ENCODE measurements at places on chromosomes 3 and 15.

DNA sequence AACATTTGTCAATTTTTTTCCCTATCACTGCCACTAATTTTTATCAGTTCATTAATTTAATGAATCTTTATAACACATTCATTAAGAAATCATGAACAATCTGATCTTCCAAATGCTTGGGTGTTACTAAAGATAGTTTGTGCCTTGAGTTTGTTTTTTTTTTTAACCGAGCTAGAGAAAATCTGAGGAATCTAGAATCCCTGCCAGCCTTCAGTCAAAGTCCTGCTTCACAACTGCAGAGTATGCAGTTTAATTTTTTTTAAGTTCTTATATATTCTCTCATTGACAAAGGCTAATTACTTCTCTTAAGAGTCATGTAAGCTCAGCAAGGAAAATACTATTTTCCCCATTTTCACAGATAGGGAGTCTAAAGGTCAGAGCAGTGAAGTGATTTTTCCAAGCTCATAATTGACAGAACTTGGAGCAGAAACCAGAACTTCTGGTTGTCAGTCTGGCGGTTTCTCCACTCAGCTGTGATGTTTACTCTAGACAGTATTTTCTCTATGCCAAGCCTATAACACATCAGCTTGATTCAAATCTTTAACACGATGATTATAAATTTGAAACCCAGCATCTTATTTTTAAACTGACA is 55.7 kb downstream of the TNIK start:
- no peak for DNase-seq

GRCh38 chr15:90016721-90017120 is 15.6 kb downstream of the ZNF710 start:
- DNase-seq: no peak

- DNase-seq: no peak
These were observed 39.0 kb downstream of the IL5RA start for GRCh38 chr3:3071136-3071535.

DNA sequence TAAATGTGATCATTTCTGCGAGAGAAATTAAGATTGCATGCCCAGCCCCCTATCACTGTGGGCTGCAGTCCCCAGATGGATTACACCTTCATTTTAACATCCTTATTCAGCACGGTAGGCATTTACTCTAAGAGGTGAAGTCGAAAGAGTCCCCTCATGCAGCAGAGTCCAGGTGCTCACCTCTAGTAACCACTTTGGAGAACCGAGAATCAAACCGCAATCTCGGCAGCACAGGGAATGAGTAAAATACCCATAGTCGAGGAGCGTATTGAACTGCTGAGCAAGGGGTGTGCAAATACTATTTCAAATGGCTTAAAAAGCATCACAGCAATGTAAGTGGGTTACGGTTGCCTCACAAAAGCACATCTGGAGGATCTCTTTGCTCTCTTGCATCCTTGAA is 298.6 kb upstream of the ICE2 start:
- no peak for DNase-seq

DNA sequence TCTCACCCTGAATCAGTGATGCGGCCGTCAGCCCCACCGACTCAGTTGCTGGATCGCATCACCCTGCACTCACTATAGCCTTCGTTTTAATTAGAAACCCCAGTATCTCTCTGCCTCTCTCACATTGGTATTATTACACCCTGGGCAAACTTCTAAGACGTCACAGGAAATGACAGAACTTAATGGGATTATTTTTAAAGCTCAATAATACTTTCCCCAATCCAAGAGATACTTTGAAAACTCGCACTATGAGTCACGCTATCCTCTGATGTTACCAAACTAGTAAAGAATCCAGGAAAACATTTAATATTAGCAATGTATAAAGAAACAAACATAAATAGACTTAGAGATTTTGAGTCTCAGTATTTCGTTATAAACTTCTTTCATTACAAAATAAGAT is 36.6 kb downstream of the RUBCN start:
- no peak for DNase-seq

GRCh38 chr3:53180305-53181023 is 19.5 kb downstream of the PRKCD start:
- DNase-seq: no peak

DNA sequence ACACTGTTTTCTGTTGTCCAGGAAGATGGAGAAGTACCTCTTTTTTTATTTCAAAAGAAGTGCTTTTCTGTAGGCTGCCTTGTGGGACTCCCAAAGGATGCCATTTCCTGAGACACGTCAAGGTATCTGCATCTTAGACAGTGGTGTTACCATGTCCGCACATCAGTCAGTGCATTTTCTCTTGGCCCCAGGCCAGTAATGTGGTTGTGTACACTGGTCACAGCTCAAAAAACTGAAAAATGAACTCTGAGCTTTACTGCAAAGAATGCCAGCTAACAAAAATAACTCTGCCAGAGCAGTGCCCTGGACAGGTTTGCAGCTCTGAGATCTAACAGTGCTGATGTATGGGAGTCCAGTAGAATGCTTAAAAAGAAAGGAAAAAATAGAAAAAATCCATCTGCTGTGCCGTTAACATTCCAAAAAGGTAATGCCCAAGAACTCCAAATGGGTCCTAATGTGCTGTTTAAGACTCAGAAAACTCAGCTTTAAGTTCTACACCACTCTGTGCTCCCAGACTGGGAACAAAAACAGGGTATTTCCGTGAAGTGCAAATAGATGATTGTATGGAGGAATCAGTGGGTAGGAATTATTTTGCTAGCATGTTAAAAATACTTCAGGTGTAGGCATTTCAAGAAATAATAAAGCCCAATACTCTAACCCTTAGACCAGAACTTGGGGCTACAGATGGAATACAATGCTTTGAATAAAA is 315.9 kb downstream of the FEZF2 start:
- DNase-seq: peak; percentile 17

All from astrocyte of the spinal cord (primary cell).